ENCODE measurements at places on chromosomes 4 and X.

DNA sequence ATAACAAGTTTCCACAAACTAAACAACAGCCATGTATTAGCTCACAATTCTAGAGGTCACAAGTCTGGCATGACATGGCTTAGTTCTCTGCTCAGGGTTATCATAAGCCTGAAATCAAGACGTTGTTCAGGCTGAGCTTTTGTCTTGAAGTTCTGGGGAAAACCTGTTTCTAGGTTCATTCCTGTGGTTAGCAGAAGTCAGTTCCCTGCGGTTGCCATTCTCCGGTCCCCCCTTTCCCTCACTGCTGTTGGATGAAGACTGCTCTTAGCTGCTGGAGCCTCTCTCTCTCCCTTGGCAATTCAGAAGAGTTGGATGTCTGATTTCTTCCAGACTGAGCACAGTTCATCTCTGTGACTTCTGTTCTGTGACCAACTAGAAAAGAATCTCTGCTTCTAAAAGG is 962.6 kb downstream of the PCDH7 start:
- no peak for DNase-seq

- DNase-seq = no peak
Observed at GRCh38 chr4:4670869-4671268, 129.0 kb upstream of the STX18 start.

- DNase-seq = peak; percentile 18
Observed at GRCh38 chr4:2790583-2791517, 2.0 kb upstream of the SH3BP2 start.

DNA sequence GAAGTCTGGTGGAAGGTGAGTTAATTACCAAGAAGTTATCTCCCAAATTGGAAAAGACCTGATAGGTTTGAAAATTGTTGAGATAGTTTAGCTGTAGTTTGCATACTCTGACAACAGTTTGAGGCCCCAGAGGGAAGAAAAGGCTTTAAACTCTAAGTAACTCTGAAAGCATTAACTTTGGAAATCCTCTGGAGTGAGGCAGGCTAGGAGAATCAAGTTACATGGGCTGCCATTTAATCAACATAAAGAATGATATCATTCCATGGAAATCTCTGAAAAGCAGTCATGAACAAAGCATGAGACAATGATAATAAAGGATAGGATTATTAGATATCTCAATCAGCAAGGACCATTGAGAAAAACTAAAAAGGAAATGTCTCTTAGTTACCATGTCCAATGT is 647.1 kb downstream of the ANKRD50 start:
- DNase-seq = no peak

- no peak for DNase-seq
Observed at GRCh38 chr4:183996868-183997267, 91.8 kb downstream of the STOX2 start.

- no peak for DNase-seq
Observed at GRCh38 chrX:22313766-22314165, 41.1 kb downstream of the CBLL2 start.

DNA sequence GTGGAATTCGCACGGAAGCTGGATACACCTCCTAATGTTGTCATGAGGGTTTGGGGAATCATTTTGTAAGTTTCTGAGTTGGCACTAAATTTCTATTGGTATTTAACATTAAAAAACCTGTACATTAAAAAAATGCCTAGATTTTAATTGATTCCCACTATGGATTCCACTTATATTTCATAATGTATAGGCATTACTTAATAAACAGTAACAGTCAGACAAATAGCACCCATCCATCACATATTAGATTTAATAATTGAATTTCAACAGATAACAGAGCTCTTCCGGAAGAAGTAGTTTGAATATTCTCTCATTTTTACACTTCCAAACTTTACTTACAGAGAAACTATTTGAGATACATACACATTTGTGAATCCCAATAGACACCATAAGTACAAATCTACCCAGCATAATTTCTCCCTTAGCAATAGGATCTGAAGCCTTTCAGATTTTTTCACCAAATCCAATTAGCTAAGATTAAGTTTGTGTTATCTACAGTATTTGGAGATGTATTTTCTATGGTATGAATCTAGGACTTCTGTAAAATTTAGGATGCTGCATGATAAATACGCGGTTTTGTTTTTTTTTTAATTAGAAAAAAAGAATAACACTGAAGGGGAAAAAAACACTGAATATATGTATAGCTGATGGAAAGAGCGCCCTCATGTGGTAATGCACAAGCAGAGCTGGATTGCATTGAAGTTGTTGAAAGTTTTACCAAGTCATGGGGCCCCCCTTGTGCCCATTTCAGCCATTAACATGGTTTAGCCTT is 12.2 kb upstream of the ODAM start:
- DNase-seq = no peak

DNA sequence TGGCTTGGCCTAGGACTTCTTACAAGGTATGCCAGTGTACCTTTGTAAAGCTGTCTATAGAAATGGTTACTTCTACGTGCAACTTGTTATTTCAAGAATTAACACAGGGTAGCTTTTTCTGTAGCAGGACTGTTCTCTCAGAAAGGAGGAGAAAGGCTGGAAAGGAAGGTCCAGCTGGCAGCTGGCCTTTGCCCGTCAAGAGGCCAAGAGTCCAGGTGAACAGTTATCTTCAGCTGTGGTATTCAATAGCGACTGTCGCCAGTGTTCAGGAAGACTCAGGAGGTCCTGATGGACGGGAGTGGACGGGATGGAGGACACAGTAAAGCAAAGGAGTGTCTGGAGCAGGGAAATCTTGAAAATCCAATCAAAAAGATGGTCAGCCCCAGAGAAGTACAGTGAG is 4.7 kb downstream of the CYP4V2 start:
- no peak for DNase-seq

GRCh38 chr4:73761856-73762255 is 21.5 kb downstream of the CXCL8 start:
- DNase-seq = no peak

- DNase-seq = no peak
Observed at GRCh38 chr4:175035905-175036304, 117.7 kb downstream of the ADAM29 start.

- DNase-seq = no peak
Observed at GRCh38 chr4:11079171-11079570, 349.5 kb downstream of the HS3ST1 start.

GRCh38 chrX:153482376-153483015 is 12.1 kb upstream of the HAUS7 start:
- DNase-seq = no peak

DNA sequence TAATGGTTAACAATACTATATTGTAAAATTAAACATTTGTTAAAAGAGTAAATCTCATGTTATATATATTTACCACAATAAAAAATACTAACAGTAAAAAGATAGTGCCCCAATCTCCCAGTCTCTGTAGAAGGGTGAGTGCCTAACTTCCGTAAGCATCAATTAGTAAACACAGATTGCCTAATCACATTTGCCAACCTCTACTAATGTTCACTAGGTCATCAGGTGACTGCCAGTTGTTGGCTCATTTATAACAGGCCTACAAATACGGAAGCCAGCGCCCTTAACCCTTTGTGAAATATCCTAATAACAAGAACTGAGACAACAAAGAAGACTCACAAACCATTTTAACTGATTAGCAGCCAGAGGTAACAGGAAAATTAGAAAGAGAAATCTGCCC is 345.1 kb downstream of the INPP4B start:
- DNase-seq = no peak

- DNase-seq = no peak
Observed at GRCh38 chrX:95058815-95059214, 1384.8 kb downstream of the FAM133A start.

DNA sequence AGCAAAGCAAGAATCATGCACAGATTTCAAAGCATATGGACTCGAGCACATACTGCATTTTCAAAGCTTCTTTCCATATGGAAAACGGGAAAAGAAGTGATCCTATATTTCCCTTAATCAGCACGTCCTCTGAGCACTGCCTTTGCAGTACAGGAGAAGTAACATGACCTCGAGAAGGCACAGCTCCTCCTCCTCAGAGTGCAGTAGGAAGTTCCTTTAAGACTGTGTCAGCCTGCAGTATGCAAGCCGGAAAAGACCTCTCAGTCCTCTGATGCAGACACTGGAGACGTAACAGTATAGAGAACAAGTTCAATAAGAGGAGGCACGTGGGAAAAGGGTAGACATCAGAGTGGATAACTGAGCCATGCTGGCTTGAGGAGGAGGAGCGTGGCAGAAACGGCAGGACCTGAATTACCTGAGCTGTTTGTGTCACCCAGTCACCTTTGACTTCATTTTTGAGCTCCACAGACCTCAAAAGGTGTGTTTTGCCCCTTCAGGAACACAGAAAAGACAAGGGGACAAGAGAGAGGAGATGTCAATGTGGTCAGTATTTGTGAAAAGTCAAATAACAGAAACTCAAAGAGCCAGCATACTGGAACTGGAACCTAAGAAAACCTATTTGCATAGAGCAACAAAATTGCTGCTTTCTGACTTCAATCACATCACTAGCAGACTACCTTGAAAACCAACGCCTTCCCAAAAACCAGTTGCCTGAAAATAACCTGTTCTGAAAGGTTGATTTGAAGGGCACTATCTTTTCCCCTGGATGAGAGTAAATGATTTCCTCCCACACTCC is 20.8 kb downstream of the IRF2 start:
- no peak for DNase-seq

DNA sequence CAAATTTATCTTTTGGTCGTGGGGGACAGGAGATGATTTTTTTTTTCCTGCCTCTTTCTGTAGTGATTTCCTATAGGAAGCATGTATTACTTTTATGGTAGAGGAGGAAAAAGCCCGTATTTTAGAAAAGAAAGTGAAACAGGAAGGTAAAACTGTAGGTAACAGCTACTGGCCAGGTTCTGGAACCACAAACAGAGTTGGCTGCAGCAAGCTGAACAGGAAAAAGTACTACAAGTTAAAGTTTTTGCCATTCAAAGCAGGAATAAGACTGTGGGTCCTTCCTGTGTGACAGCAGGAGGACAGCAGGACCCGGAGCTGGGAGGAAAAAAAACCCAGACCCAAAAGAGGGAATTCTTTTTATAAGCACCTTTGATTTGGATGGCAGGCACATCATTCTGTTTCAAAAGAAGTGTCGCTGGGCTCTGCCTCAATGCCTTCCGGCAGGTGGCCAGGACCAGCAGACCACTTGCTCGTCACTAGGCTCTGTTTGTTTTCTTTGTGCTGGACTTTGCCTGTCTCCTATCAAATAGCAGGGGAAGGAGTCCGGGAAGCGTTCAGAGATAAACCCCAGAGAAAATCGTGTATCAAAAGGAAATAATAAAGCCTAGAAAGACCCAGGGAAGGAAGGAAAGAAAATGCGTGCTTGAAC is 277.9 kb downstream of the ADGRA3 start:
- no peak for DNase-seq

DNA sequence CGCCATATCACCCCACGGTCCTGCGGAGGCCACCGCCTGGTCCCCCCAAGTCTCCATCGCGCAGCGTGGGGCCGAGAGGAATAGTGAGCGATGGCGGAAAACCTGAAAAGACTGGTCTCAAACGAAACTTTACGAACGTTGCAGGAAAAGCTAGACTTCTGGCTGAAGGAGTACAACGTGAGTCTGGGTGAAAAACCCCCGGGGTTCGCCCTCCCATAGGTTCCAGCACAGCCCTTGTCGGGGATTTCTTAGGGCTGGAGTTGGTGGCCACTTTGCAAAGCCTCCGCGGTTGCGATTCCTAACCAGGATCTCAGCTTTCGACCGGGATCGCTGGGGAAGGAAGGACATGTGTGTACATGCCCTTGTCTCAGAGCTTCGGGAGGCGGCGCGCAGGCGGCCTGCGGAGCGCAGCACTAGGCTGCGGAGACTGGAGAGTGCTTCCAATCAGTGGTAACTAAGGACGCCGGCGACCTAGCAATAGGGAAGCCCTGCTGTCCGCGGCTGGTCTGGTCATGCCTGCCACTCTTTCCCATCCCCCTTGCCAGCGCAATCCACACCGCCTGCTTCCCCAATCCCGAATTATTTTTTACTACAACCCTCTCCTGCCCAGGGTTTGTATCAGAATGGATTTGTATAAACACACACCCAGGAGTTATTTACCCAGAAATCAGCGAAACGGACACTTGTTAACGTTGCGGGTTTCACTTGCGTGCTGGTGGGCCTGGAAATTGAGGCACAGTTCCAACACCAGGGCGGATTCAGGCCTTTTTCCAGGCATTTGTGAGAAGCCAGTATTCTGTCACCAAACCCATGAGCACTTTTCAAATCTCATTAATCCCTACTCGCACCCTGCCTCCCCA is 741 bp downstream of the SPATA18 start:
- peak; percentile 31 for DNase-seq

DNA sequence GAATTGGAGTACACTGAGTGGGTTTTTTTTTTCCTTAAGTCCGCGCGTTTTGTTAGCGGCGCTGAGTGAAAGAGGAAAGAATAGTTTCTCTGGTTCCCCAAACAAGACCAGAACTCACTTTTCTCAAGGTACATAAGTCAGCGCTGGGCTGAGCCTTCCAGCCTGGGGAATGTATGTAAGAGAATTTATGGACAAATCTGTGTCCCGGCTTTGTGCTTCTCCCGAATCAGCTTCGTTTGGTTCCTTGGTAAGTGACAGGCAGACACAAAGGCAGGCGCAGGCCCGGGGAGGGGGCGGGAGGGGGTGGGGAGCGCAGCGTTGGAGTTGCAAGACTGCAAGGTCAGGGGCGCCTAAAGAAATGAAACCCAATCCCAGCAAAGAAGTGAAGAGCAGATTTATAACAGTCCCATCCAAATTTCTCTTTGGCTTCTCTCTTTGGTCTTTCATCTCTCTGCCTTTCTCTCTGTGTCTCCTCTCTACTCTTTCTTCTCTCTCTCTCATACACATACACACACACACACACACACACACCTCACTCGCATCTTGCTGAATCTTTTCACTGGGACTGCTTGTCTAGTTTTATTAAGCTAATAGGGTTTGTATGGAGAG is 981 bp downstream of the TET2 start:
- no peak for DNase-seq

- no peak for DNase-seq
Observed at GRCh38 chr4:29047341-29048041, 1672.7 kb upstream of the PCDH7 start.

DNA sequence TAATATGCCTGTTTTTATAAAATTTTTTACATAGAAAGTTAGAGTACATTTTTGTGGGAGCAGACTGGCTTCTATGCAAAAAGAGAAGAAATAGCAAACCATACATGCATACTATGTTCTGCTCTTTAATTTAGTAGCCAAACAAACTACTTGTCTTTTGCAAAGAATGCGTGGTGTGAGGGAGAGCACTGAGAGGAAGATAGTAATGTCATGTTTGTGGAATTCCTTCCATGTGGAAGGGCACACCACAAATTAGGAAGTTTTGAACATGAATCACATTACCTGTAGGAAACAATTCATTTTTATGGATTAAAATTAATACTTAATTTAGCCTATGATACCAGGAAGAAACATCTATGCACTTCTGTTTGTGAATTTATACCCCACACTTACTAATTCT is 1529.1 kb upstream of the ADGRL3 start:
- no peak for DNase-seq

- peak; percentile 14 for DNase-seq
Observed at GRCh38 chr4:1245481-1246051, 3.4 kb downstream of the CTBP1 start.

DNA sequence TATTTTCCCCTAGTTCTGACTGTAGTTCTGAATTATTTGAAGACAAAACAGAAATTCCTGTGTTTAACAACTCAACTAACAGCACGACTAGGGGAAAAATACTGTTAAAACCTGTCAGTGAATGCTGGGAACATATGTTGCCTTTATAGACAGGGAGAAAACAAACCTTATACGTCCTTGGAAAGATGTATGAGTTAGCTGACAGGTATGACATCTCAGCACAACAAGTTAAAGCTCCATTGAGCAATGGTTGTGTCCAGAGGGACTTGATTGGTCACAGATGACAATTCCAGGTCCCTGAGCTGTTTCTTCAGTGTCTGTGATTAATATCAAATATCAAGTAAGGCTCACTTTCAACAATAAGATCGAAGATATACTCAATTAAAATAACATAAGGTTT is 58.2 kb upstream of the DDIT4L start:
- no peak for DNase-seq

GRCh38 chr4:185346975-185347601 is 48.6 kb downstream of the LRP2BP start:
- DNase-seq = no peak

Measured in activated B cell treated with CpG ODN at 0.5 μM for 24 hours (primary cell).